ENCODE measurements at places on chromosomes 4 and X. TPM values are rescaled to one million over a fixed set of nuclear protein-coding genes. Genes with fewer than 3 reads are reported as not detected.

The PAGE2 gene
- total RNA-seq, result not detected

The MFAP3L gene
- total RNA-seq, result 11.3 TPM

The POU3F4 gene
- 18.8 TPM for total RNA-seq

The UGT2A1 gene
- total RNA-seq, result not detected

The AR gene
- 0.94 TPM for total RNA-seq

The RAB40AL gene
- total RNA-seq, result 5.6 TPM

The NEXMIF gene
- 65.7 TPM for total RNA-seq

The SYNPO2 gene
- 1.9 TPM for total RNA-seq

The COL25A1 gene
- total RNA-seq, result 16.9 TPM

The ARX gene
- total RNA-seq, result 14.4 TPM

The ARL13A gene
- total RNA-seq, result not detected

The MAGEA8 gene
- not detected for total RNA-seq

The ATOH1 gene
- total RNA-seq, result not detected

The TLR2 gene
- total RNA-seq, result 0.63 TPM

The CLTRN gene
- not detected for total RNA-seq

The AMER1 gene
- 14.4 TPM for total RNA-seq

The HTN1 gene
- not detected for total RNA-seq

The TMEM150C gene
- total RNA-seq, result 76.7 TPM

The HELT gene
- 1.6 TPM for total RNA-seq

The HTR2C gene
- 2.8 TPM for total RNA-seq

The GUCY1A1 gene
- total RNA-seq, result 72.6 TPM

The SPP1 gene
- total RNA-seq, result 161 TPM

The AFM gene
- not detected for total RNA-seq

The SLC2A9 gene
- total RNA-seq, result 7.2 TPM

The SMIM10L2A gene
- total RNA-seq, result 9.7 TPM

The ASB9 gene
- 1.6 TPM for total RNA-seq

The APLN gene
- total RNA-seq, result 3.1 TPM

The GAGE12F gene
- total RNA-seq, result not detected

The F11 gene
- total RNA-seq, result not detected

The QRFPR gene
- total RNA-seq, result 1.6 TPM

The ARHGEF38 gene
- under 0.01 TPM for total RNA-seq

The FAM9C gene
- not detected for total RNA-seq

The COX7B2 gene
- not detected for total RNA-seq

The GAGE1 gene
- total RNA-seq, result not detected

The TEX28 gene
- not detected for total RNA-seq

The PLCXD1 gene
- 21.9 TPM for total RNA-seq

The STOX2 gene
- 48.5 TPM for total RNA-seq

The CT55 gene
- total RNA-seq, result 0.31 TPM

Measured in parietal lobe (tissue), 2 donors.